NCI-H446 (cell line): ENCODE measurements at places on chromosomes 1 and 21.

GRCh38 chr21:45386728-45387371, 18.1 kb upstream of the COL18A1 start:
- DNase-seq, result no peak

GRCh38 chr1:235073331-235073967, 55.2 kb downstream of the TOMM20 start:
- DNase-seq, result no peak

DNA sequence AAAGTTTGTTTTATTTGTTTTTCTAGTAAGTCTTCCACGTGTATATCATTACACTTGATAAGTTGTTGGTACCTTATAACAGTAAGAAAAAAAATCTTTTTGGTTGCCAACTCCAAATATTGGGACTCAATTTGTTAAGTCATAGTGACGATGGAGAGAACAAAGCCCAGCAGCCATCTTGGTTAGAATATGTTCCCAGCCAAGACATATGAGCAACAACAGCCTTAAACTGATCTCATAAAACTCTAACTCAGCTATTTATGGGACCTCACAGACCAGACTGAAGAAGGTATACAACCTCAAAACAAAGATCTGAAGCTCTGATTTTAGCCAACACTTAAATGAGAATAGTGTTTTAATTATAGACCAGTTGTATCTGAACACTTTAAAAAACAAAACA, 281.3 kb downstream of the VAV3 start:
- DNase-seq, result no peak

DNA sequence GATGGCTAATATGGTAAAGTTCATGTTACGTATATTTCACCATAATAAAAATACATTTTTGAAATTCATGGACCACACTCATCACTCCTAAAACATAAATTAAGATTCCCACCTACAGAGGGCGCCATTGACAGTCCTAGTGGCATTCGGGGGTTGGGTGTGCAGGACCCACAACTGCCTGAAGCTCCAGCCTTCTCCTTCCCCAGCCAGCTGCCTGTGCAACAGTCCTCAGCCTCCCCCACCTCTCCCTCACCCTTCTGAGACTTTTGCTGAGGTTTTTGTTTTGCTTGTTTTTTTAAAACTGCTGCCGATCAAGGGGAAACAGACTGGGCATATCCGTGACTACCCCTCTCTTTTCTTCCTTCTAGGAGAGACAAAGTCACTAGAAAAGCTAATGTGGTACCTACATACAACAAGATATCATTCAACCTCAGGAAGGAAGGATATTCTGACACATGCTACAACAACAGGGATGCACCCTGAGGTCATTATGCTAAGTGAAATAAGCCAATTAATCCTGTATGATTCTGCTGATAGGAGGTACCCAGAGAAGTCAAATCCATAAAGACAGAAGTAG, 9.2 kb upstream of the EVA1C start:
- peak; percentile 51 for DNase-seq

DNA sequence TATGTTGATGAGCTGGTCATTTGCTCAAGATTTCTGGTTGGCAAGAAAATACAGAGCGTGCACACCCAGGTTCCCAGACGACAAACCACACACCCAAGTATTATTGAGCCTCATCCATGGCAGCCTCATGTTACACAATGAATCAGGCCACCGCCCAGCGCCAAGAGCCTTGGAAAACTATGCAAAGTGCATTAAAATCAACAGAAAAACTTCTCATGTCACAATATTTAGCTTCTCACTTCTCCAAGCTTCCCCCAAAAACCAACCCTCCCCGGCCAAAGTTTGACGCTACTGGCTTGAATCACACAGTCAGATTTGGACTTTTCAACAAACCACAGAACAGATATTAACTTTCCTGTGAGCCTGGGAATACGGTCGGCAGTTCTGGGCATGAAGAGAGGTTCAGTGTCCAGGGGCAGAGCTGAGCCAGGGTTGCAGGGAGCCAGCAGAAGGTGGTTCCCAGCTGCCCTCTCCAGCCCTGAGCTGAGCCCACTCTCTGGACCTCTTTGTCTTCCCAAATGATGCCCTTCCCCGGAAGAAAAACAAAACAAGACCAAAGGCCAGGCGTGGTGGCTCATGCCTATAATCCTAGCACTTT, 71.1 kb downstream of the SETD4 start:
- DNase-seq, result no peak

- DNase-seq, result no peak
Observed at GRCh38 chr1:162987866-162988265, 81.3 kb upstream of the RGS4 start.

DNA sequence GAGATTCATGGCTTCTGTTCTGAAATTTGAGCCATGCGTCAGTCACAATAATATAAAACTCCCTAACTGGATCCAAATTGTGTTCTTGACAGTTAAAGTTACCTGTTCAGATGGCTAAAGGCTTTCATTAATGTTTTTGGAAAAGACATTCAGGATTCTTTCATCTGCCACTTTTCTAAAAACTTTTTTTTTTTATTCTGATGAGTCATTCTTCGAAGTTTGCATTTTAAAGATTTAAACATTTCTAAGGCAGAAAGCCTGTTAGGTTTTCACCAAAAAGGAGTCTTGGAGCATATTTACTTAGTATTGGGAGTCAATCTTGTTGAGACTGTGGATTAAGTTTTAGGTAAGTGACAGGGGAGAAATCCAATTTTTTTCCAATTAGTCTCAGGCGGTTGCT, 18.9 kb upstream of the SDC3 start:
- no peak for DNase-seq
